Naive B cell (primary cell): ENCODE measurements at places on chromosomes 1 and 21.

GRCh38 chr1:162846256-162847212 lies 14.4 kb downstream of the CCDC190 start:
- no peak for DNase-seq

- DNase-seq: no peak
These were observed at the start of gene GSTM1 for GRCh38 chr1:109687641-109688499. Gene GSTM1 (plus strand): TSS chr1:109687817. CDS start chr1:109687874, 57 bp downstream.

DNA sequence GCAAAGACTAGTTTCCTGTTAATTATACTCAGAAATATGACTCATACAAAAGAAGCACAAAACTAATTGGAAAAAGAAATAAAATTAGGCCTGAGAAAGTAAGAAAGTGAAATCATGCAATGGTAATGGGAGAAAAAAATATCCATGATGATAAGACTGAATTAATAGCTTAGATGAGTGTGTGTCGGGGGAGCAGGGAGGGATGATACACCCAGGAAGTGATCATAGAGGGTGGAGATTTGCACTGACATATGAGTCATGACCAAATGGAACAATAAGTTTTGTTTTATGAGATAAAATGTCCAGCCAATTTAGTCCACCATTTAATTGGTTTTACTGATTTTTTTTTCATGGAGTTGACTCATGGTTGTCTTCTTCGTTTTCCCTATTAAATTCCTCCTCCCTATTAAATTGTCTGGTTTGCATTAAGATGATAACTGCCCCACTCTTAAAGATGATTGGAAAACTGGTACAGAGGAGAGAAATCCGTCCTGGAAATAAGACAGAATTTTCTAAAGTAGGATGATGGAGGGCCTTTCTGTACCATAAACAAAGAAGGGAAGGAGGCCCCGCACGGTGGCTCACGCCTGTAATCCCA lies 111.7 kb upstream of the KCNJ6 start:
- DNase-seq: no peak

GRCh38 chr1:182359645-182360044 lies 31.9 kb downstream of the GLUL start:
- DNase-seq: no peak

DNA sequence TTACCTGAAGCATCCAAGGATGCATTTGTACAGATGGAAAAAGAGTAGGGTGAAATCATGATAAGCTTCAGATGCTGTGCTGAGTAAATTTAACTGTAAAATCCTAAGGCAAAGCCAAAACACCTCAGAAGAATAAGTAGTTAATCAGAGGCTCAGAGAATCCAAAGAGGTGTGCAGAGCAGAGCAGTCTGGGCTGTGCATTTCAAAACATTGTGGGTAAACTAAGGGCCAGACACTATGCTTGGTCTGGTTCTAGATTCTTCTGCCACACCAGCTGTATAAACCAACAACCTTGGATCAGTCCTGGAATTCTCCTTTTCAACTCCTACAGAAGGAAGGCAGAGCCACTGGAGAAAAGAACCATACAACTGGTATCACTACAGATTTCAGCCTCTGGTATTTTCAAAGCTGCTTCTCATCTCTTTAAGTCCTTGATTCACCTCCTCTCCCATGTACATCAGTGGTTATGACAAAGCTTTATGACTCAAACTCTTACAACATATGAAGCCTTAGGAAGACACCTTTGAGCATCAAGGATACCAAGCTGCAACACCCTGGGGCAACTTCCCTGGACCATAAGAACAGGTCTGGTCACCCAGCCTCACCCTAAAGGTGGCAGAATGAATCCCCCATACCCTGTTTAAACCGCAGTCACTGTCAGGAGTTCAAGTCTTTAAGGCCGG lies 11.6 kb upstream of the HIPK1 start:
- no peak for DNase-seq

- no peak for DNase-seq
These were observed 1.3 kb downstream of the SLC41A1 start for GRCh38 chr1:205811660-205812059.

- no peak for DNase-seq
These were observed 3.9 kb downstream of the PGD start for GRCh38 chr1:10402729-10403274.

DNA sequence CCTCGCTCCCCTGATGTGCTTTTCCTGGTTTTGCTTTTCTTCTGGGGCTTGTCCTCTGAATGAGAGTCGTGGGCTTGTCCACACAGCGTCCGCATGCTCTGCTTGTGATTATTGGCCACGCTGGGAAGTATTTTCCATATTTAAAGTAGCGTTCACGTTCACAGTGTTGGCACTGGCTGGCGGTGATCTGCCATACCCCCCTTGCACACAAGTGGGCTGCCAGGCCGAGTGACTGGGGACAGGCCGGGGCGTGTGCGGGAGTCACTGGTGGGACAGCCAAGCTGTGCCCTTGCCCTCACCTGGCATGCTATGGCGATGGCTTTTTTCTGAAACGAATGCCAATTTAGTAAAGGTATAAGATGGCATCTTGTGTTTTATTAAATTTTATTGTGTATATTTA lies 32.8 kb downstream of the SLC37A1 start:
- no peak for DNase-seq

GRCh38 chr1:225319871-225320270 lies 108.0 kb downstream of the LBR start:
- DNase-seq: no peak

GRCh38 chr21:42815217-42815616 lies 64.1 kb downstream of the WDR4 start:
- DNase-seq: no peak

DNA sequence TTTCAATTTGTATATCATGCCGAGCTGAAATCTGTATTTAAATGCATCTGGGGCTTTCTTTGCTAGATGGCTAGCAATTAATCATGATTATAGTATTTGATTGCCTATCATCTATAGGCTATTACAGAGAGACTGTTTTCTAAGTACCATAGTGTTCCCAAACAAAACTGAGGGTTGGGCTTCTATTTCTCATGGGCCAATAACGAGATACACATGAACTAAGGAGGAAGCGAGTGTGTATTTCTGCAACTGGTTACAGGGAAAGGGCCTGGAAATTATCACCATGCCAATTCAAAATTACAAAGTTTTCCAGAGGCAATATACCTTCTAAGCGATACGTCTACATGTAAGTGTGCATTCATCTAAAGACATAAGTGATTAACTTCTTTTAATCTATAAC lies 744.5 kb upstream of the BRINP3 start:
- DNase-seq: no peak

GRCh38 chr1:52190500-52191252 lies 48.8 kb downstream of the ZFYVE9 start:
- no peak for DNase-seq

DNA sequence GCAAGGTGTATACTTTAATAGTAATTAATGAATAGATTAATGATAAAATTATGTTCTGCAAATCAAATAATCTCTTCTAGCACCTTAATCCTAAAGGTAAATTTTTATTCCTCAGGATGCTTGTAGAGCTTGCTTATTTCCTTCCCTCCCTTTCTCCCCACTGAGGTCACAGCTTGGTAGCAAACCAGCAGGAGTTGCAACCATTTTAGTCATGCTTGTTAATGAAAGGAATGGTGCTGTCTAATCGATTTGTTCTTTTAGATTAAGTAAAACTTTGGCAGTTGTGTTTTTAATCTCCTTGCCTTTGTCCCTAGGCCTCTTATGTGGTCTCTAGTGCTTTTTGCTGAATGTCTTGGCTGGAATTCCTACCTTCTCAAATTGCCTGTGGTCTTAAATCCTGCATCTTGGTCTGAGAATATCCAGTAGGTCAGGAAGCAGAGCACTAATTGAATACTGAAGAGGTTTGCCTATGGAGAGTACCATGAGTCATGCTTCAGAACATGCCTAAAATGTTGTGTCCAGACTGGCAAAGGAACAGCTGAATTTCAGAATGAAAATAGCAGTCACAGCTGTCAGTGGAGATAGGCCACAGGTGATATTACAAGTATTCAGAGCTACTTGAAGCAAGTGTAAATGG lies 36.3 kb upstream of the RWDD3 start:
- no peak for DNase-seq

DNA sequence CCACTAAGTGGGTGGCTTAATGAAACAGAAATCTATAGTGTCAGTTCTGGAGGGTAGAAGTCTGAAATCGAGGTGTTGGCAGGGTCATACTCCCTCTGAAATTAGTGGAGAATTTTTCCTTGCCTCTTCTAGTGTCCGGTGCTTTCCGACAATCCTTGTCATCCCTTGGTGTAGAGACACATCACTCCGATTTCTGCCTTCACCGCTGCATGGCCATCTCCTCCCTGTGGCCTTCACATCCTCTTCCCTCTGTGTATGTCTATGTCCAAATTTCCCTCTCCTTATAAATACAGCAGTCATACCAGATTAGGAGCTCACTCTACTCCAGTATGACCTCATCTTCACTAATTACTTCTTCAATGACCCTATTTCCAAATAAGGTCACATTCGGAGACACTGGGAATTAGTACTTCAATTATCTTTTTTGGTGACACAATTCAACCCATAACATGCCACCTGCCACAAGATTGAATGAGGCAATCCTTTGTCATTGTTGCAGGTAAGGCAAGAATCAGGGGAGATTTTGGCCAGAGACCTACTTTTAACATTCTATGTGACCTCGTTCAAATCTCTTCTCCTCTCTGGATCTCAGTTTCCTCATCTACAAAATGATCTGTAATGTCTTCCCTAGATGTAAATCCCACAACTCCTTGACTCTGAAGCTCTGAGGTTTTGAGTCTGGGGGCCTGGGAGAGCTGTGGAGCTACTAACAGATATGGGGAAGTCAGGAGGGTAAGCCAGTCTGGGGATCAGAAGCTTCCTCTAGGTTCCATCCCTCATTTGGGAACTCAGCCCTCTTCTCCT lies 16.1 kb downstream of the NAV1 start:
- no peak for DNase-seq

DNA sequence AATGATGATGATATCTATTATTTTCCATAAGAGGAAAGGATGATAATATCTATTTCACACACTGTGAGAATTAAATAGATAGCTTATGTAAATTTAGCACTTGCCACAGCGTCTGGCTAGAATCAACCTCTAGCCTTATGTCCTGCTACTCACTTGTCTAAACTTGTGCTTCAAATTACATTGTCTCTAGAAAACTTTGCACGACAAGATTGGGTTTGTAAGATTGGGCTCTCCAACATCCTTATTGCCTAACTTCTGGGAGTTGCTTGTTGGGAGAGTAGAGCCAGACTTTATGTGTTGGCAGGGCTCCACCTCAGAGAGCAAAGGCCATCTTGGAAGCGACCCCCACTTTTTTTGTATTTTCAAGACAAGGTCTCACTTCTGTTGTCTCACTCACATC lies 50.0 kb upstream of the POGK start:
- DNase-seq: no peak

DNA sequence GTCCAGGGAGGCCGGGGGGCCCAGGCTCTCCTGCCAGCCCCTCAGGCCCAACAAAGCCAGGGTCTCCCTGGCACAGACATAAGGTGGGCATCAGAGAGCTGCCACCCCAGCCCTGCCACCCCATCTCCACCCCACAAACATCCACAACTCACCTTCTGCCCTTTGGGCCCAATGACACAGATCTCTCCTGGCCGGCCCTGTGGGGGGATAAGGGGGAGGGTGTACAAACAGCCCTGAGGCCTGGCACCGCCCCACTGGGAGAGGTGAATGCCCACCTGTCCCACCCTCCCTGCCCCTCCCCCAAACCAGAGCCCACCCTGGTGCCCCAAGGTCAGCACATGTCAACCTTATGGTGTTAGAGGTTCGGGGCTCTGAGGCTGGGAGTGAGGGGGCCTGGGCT lies 12.4 kb downstream of the COL16A1 start:
- no peak for DNase-seq

GRCh38 chr1:47865881-47866535 lies 131.2 kb downstream of the TRABD2B start:
- no peak for DNase-seq

- DNase-seq: no peak
These were observed 70.3 kb downstream of the HIVEP3 start for GRCh38 chr1:41848216-41848952.

GRCh38 chr1:245108909-245109308 lies 45.9 kb upstream of the KIF26B start:
- no peak for DNase-seq

GRCh38 chr1:238061967-238062613 lies 171.4 kb upstream of the ZP4 start:
- DNase-seq: no peak

DNA sequence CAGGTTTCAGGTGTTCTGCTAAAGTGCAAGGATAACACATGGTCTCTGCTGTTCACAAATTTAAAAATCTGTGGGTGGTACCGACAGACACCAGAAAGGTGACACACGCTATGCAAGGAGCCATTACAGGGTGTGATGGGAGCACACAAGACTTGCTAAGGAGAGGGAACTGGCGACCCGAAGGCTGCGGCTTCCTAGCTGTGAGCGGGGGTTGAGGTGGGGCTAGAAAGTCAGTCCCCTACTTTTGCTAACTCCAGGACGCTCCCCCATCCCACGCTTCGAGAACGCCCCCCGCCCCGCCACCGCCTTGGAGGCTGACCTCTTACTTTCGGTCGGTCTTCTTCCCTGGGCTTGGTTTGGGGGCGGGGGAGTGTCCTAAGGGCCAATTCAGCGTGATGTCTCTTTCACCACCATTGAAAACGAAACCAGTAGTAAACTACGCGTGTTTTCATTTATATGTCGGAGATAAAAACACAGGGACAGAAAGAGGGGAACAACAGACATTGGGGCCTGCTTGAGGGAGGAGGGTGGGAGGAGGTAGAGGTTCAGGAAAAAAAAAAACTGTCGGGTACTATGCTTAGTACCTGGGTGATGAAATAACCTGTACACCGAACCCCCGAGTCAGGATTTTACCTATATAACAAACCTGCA lies 1.1 kb downstream of the CKS1B start:
- peak; percentile 50 for DNase-seq

GRCh38 chr21:15311510-15311909 lies 246.7 kb upstream of the NRIP1 start:
- DNase-seq: no peak

DNA sequence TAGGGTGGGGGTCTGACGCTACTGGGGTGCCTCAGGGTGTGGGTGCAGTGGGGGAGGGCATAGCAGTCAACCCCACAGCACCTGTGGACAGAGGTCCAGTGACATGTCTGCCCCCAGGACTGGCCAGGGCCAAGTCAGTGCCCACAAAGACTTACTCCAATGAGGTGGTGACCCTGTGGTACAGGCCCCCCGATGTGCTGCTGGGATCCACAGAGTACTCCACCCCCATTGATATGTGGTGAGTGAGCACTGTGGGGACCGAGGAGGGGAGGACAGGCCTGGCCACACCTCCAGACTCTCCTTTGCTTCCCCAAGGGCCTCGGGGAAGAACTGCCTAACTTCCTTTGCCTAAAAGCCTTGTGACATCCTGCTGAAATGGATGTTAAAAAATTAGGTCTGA lies 23.5 kb downstream of the CDK18 start:
- no peak for DNase-seq

GRCh38 chr1:65821386-65821785 lies 28.7 kb downstream of the PDE4B start:
- no peak for DNase-seq

DNA sequence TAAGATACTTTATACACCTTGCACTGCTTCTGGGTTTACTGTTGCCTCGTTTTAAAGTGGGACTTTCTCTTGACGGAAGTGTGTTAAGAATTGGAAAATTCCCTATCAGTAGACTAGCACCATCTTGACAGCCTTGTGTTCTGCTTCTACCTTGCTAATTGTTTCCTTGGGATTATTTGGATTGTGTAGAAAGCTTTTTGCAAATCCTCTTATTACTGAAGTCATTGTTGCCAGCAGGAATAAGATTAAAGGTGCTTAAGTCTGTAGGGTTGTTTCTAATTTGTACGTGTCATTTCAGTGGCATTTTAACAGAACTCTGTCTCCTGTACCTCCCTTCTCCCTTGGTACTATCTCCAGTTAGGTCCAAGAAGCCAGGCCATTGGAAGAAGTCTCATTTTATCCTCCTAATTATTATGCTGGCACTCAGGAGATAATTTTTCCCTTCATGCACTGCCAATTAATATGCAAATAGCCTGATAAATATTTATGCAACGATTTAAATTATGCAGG lies 107.7 kb downstream of the POU2F1 start:
- no peak for DNase-seq
